Stimulated activated CD4-positive, alpha-beta T cell treated with anti-CD3 and anti-CD28 coated beads, Interleukin-15, amount 100 ng/mL, for 48 hours (primary cell): ENCODE measurements at places on chromosomes 2 and 18.

DNA sequence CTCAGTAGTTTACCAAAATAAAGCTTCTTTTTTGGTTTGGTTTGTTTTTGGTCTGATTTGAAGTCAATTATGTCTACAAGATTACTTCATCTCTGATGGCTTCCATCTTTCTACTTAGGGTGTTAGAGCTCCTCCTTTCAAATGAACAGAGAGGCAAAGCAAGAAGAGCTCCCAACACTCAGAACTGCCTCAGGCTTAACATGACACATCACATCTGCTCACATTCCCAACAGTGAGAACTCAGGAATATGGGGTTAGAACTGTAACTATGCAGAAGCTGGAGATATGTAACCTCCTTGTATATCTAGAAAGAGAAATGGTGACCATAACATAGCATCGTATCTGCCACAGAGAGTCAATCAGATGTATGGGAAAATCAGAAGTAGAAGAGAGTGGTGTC is 11.4 kb upstream of the LRATD1 start:
- DNase-seq: no peak

DNA sequence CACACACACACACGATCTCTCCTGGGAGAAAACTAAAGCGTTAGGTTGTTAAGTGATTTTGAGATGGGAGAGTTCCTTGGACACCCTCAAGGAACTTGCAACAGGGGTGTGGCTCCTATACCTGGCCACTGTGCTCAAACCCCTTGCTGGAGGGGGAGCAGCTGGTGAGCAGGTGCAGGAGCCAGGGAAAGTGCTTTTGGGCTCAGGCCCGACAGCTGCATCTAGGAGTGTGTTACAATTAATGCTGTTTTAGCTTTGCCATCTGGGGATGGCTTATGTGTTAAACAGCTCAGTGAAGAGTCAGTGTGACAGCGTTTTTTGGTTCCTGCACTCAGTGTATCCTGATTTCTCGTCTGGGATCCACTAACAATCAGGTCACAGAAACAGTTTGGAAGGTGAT is 510.8 kb downstream of the TRIB2 start:
- DNase-seq: no peak

DNA sequence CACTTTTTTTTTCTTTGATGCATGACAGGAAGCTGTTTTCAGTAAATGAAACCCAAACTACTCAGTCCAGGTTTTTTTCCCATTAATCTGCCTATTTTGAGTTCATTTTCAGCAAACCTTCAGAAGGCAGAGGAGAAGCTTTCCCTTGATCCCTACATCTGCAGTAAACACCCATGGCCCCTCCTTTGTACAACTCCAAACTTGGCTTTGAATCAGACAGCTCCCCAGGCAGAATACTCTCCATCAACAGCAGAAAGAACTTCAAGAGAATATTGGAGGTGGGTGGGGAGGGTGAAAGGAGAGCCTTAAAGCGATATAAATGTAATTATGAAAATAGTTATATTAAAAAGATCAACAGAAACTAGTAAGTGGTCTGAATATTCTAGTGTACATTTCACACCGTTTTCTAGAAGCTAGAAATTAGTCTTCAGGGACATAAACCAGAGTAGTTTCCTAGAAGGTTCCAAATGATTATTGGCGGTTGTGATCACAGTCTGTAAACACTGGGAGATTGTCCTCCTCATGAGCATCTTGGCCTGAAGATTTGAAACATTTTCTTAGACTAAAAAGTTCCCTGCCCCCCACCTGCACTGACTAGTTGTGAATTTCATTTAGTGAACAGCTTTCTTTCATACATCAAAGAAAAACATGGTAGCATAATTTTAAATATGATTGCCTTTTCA is 75.1 kb upstream of the STK39 start:
- no peak for DNase-seq

- no peak for DNase-seq
Observed at GRCh38 chr2:162254236-162254871, 11.1 kb upstream of the FAP start.

DNA sequence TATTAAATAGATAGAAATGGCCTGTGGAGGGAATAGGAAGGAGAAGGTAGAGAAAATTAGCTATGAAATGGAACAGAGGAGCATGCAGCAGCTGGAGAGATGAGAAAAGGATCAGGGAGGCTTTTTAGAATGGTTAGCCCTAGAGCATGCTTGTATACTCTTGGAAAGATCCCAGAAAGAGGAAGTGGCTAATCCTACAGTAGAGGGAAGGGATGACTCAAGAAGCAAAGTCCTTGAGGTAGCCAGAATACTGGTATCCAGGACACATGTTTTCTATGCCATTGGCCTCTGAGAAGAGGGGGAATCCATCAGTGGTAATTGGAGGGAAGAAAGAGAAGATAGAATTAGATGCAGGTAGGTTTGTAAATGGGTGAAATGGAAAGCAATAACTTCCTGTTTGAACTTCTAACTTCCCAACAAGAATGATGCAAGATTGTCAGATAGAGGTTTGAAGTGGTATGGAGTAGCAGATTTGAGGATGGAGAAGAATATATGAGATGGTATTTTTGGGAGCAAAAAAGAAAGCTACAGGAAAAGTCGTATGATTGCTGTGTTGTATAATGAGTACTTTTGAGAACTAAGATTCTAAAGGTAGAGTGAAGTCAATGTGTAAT is 17.1 kb upstream of the OSBPL6 start:
- no peak for DNase-seq

- no peak for DNase-seq
Observed at GRCh38 chr2:235382601-235383000, 111.2 kb upstream of the AGAP1 start.

GRCh38 chr18:3660739-3661515 is 211.0 kb downstream of the TGIF1 start:
- no peak for DNase-seq

GRCh38 chr2:22942441-22942840 is 442.5 kb upstream of the KLHL29 start:
- DNase-seq: no peak

GRCh38 chr2:163157891-163158496 is 319.4 kb upstream of the KCNH7 start:
- no peak for DNase-seq

DNA sequence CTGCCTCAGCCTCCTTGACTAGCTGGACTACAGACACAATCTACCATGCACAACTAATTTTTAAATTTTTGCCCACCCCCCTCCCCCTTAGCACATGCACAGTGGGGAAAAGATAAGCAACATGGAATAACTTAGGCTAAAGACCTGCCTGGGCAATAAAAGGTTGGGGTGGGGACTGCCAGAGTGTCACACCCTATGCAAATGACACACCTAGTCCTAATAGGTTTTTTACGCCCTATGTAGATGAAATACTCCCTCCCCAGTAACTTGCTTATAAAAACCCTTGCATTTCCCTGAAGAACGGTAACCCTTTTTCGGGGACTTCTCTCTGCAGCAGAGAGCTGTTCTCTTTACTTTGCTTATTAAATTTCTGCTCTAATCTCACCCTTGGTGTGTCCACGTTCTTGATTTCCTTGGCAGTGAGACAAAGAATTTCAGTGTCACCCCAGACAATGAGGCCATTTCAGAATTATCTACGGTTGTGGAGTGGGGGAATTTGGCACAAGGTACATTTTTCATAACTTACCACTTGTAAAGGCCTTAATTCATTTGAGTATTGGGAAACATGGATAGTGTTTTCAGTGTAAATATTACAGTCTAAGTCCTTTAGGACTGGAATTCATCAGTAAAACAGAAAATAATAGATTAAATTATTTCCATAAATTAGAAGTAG is 109.2 kb downstream of the NOL4 start:
- DNase-seq: no peak

- DNase-seq: no peak
Observed at GRCh38 chr2:187369471-187369870, 78.6 kb downstream of the CALCRL start.

GRCh38 chr2:39786761-39787522 is 7.9 kb upstream of the THUMPD2 start:
- DNase-seq: no peak

- DNase-seq: no peak
Observed at GRCh38 chr2:219609149-219609750, 11.6 kb downstream of the STK11IP start.

DNA sequence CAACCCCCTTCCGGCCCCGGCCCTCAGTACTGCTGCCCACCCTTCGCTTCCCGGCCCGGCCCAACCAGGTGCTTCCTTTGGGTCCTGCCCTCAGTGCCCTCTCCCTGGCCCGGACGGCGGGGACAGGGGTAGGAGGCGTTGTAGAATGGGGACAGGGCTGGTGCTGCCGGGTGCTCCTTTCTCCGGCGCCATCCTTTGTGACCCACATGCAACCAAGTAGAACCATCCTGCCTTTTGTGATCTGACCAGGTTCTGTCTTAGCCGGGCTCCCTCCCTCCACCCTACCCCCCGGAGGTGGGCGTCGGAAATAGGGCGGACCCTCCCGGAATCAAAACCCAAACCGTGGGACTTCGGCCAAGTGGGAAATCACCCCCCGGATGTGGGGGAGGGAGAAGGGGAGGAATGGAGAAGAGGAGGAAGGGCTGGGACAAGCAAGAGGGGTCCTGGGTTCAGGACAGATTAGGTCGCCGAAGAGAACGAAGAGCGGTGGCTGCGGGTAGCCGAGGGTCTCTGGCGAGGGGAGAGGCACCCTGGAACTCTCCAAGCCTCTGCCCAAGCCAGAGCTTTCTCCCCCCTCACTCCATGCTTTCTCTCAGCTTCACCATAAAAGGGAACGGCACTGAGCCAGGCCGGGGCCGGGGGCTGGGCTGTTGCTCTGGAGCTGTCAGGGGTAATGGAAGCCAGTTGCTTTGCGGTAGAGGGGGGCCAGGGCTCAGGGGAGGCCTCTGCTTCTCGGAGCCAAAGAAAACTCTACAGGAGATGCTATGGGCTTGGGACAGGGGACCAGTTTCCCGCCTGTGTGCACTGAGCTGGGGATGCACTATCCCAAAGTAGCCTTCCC is 756 bp upstream of the OST4 start:
- DNase-seq: no peak

DNA sequence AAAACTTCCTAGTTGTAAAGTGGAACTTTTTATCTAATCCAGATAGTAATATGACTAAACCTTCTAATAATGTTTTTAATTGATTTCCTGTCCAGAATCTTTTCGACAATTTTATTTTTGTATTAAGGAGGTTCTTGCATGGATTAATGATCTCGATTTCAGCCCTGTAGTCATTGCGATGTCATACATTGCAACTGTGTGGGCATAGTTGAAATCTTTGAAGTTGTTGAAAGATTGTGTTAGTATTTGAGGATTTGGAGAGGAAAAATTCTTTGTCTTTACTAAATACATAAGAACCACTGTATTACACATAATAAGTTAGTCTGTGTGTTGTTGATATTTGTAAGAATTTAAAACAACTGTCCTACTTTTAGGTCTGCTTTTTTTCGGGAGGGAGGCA is 31.1 kb downstream of the ACSL3 start:
- DNase-seq: no peak

DNA sequence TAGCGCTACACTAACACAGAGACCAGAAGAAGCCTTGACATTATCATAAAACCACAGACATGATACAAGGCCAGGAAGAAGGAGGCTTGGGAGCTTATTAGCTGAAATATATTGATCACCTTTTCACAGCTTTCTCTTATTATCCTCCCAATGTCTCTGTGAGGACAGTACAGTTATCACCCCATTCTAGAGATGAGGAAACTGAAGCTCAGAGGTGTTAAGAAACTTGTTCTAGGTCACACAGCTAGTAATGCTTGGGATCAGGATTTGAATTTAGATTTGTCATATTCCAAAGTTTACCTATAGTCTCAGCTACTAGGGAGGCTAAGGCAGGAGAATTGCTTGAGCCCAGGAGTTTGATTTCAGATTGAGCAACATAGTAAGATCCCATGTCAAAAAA is 44.6 kb upstream of the LTBP1 start:
- DNase-seq: no peak

DNA sequence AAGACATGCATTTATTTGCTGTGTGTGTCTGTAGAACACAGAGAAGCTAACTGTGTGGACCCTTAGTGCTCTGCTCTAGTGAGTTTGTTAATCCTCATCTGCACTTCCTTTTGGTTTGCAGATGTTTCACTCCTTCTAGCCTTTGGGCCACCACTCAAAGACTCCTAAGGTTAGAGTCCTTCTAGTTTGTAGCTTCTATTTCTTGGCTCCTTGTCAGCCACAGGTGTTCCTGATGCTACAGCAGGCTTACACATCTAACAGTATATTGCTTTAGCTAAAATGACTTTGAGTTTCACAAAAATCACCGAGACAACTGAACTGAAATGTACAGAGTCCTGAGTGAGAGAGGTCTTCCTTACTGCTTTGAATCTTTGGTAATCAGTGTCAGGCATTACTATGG is 551.4 kb downstream of the NRXN1 start:
- DNase-seq: no peak

DNA sequence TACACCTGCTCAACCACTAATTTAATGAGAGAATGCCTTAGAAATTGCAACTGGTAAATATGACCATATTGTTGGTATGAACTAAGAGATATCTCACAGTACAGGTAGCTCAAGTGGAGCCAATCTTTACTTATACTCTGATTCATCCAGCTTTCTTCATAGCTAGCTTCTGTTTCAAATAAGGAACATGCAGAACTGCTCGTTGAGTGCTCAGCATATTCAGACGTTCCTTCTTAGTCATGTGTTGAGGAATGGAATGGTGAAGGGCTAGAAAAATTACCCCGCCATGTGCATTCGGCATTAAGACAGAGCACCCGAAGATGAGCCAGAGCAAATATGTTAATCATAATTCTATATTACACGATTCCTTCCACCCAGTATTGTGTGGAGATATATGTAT is 144.0 kb upstream of the VRK2 start:
- no peak for DNase-seq

- DNase-seq: no peak
Observed at GRCh38 chr2:8571792-8572499, 109.9 kb upstream of the ID2 start.

DNA sequence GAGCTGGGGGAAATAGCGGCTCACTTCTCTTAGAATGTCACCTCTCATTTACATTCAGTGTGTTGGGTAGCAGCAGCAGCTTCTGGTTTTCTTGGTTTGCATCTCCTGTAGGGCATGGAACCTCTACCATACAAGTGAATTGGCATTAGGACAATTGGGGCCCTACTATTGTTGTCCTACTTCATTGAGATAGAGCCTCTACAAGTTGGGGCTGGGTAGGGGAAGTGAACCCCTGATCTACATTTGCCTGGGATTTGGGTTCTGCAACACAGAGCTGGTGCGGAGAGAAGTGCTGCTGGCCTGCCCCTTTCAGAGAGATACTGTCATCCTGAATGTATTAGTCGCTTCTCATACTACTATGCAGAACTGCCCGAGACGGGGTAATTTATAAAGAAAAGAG is 391.6 kb upstream of the HS6ST1 start:
- DNase-seq: no peak

DNA sequence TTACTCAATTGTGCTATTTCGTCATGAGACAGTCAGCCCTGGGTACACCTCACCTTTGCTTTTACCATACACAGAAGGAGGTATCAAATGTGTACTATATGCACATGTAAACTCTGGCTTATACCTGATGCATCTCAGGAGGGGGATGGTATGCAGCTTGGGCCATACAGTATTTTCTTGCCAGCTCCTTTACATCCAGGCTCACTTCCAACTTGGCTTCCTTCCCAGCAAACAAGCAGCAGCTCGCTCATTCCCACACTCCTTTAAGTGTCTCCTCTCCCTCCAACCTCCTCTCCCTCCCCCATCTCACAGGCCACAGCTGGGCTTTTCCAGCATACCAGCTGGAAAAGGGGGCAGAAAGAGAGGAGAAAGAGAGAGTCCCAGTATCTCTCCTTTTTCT is 9.6 kb downstream of the MARCHF4 start:
- no peak for DNase-seq
